ENCODE measurements at places on chromosomes 16 and 17.

DNA sequence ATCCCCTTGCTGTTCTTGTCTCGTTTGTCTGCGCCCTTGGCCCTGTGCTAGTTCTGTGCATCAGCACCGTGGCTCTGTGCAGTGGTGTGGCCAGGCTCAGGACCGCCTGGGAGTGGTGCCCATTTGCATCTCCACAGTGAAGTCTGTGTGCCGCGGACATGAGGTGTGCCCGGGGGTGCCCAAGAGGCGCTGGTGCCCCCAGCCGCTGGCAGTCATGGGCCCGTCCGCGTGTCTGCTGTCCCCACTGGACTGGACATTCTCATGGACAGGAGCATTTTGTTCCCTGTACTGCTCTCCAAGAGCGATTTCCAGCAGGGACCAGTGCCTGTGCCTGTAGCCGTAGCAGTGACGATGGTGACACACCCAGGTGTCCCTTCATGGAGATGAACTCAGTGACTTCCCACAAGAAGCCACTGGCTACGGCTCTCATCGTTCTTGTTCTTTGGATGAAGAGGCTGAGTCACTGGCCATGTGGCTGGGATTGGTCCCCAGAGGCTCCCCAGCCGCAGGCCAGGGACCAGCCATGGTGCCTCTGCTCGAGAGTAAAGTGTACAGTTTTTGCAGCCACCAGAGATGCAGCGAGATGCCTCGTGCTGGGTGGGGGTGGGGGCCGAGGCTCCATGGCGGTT lies 13.0 kb upstream of the MC1R start:
- DNase-seq = no peak

GRCh38 chr16:27820646-27821345 lies 242.7 kb downstream of the GSG1L start:
- no peak for DNase-seq

DNA sequence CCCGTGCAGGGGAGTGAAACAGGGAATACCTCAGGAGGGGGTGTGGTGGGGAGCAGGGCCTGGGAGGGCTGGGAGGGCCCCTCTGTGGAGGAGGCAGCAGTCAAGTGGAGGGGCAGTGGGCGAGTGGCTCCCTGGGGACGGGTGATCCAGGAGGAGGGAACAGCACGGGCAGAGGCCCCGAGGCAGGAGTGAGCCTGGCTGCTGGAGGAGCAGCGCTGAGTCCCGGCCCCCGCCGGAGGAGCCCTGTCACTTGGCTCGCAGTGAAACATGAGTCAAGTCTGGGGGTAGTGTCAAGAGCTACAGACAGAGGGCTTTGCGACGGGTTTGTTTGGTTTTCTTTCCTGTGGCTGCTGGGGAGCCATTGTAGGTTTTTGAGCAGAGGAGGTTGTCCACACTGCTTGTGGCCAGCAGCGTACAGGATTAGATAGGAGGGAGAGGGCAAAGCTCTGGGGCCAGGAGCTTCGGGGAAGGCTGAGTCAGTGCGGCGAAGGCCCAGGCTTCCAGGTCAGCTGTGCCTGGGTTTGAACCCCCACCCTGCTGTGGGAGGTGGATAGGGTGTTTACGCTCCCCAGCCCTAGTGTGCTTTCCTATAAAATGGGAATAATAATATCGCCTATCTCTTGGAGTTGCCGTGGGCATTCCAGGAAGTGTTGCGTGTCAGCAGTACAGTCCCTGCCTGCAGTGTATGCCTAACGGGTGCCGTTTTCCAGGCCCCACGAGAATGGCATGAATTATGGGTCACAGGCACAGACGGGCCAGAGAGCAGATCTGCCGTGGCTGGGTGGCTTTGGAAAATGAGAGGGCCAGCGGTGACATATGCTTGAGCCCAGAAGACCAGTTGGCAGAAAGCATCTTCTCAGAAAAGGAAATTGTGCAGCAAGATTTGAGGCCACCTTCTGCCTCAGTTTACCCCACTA lies 115.9 kb upstream of the CIBAR2 start:
- no peak for DNase-seq

GRCh38 chr16:9395958-9396359 lies 304.5 kb downstream of the HAPSTR1 start:
- no peak for DNase-seq

DNA sequence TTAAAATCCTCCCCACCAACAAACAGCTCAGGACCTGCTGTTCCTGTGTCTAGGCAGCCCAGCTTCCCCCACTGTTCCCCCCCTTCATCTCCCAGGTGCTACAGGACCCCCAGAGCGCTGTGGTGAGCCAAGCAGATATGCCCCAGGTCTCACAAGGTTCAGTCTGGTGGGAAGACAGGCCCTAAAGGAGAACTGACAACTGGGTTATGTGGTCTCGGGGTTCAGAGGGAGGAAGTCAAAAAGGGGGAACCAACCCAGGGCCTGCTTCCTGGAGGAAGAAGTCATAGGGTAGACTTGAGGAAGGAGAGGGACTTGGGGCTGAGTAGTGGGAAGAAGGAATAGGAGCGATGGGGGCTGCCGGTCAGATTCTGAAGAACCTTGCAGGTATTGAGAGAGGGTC lies 2.6 kb downstream of the RIPOR1 start:
- no peak for DNase-seq

- DNase-seq = no peak
These were observed 1.0 kb upstream of the RHOT1 start for GRCh38 chr17:32141258-32141657.

DNA sequence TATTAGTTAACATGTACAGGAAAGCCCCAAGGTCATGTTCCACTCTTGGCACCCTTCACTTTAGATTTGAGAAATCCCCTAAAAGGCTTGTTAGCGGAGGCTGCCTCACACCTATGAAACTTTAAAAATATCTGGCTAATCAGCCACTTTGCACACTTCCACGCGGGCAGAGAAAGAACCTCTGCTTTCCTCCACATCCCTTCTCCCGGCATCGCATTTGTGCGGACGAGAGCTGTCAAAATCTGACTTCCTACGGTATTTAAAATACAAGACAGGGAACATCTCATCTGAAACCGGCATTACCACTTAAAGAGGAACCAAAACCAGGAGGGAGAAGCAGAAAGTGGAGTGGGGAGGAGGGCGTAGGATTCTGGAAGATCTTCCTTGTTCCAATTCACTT lies 422.3 kb downstream of the TMEM114 start:
- no peak for DNase-seq

- DNase-seq = no peak
These were observed 12.1 kb downstream of the CMTM3 start for GRCh38 chr16:66616592-66616991.

GRCh38 chr17:78499715-78500540 lies 77.3 kb downstream of the DNAH17 start:
- DNase-seq = no peak

- no peak for DNase-seq
These were observed 214.9 kb upstream of the MPHOSPH6 start for GRCh38 chr16:82384949-82385348.

DNA sequence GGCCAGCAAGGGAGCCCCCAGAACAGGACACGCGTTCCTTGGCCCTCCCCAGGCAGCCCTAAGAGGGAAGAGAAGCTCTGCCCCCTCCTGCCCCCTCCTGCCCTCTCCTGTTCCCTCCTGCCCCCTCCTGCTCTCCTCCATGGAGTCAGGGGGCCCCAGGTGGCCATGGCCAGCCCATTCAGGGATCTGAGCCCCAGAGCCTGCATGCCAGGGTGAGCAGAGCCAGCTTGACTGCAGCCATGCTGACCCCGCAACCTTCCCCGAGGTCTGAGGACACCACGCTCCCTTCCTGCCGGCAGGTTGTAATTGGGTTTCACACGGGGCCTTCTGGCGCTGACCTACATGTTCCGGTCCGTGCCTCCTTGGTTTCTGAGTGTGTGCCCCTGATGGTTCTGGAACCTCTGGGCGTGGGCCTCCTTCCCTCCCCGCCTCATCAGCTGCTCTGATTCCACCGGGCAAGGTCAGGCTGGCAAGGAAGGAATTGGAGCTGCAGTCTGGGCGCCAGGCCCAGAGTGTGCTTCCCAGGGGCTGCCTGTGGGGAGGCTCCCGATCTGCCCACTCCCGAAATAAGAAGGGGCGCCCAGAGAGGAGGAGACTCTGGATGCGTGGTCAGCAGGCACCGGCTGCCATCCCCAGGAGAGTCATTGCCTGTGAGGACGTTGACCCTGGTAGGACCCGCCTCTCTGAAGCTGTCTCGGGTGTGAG lies 23.7 kb upstream of the NPTX1 start:
- DNase-seq = no peak

- DNase-seq = no peak
These were observed 70.1 kb downstream of the SMG6 start for GRCh38 chr17:2233441-2233947.

- no peak for DNase-seq
These were observed 529.7 kb downstream of the WWOX start for GRCh38 chr16:78629173-78629572.

GRCh38 chr17:55909776-55910175 lies 158.9 kb downstream of the PCTP start:
- no peak for DNase-seq

DNA sequence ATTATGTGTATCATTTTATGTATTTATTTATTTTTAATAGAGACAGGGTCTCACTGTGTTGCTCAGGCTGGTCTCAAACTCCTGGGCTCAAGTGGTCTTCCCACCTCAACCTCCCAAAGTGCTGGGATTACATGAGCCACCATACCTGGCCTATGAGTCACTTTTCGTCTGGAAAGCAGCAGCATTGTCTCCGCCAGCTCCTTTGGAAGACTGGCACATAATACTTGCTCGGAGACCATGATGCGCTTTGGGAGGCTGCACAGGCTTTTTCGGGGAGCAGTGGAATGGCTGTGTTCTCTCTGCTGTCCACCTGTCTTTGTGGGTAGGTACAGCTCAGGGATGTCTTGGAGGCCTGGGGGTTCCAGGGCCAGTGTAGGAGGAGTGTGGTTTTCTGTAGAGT lies 102.2 kb downstream of the AATF start:
- no peak for DNase-seq

DNA sequence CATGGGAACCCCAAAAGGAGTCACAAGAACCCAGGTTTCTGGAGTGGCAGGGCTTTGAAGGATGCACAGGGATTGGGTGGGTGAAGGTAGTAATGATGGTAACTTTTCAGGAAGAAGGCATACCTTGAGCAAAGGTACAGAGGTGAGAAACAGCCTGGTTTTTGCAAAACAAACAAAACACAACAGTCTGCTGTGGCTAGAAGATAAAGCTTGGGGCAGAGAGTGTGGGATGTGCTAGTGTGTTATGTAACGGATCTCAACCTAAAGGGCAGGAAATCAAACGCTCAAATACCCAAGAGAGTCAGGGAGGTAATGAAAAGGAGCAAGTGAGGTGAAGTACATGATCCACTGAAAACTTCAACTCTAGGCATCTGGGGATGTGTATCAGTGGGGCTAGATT lies 4.6 kb downstream of the PTGES3L start:
- no peak for DNase-seq

- DNase-seq = no peak
These were observed 2.3 kb upstream of the PECAM1 start for GRCh38 chr17:64393000-64393402.

DNA sequence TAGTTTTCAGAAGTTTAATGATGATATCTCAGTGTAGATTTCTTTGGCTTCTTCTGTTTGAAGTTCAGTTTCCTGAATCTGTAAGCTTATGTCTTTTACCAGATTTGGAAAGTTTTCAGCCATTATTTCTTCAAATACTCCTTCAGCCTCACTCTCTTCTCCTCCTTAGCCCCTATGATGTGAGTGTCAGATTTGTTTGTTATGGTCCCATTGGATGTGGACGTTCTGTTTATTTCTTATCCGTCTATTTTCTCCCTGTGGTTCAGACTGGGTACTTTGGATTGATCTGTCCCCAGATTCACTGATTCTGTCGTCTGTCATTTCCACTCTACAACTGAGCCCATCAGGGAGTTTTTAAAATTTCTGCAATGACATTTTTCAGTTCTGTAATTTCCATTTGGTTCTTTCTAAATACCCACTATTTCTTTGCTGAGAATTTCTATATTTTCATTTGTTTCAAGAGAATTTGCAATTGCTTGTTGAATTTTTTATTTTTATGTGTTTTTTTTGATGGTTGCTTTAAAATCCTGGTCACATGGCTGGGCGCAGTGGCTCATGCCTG lies 110.9 kb downstream of the SEC14L1 start:
- no peak for DNase-seq

All from stimulated activated CD4-positive, alpha-beta T cell treated with anti-CD3 and anti-CD28 coated beads, Interleukin-4, amount 100 ng/mL, for 48 hours (primary cell).